Activated T-cell treated with anti-CD3 and anti-CD28 coated beads, Interleukin-2, amount 50 U/mL, for 72 hours (primary cell): ENCODE measurements at places on chromosomes 2 and 18. TPM values are rescaled to one million over a fixed set of nuclear protein-coding genes. Genes with fewer than 3 reads are reported as not detected.

The GPC1 gene
- 3.6 TPM for total RNA-seq

GRCh38 chr2:230455005-230455684 lies 39.1 kb downstream of the SP100 start:
- H3K4me1 ChIP-seq = peaks cover 61% of the 10 kb centered on the region
- H3K27me3 ChIP-seq = no peaks in the 10 kb centered on the region
- peak overlapping the region; percentile 83 for H3K27ac ChIP-seq
- peaks cover 42% of the 10 kb centered on the region for H3K36me3 ChIP-seq
- no peak for DNase-seq

DNA sequence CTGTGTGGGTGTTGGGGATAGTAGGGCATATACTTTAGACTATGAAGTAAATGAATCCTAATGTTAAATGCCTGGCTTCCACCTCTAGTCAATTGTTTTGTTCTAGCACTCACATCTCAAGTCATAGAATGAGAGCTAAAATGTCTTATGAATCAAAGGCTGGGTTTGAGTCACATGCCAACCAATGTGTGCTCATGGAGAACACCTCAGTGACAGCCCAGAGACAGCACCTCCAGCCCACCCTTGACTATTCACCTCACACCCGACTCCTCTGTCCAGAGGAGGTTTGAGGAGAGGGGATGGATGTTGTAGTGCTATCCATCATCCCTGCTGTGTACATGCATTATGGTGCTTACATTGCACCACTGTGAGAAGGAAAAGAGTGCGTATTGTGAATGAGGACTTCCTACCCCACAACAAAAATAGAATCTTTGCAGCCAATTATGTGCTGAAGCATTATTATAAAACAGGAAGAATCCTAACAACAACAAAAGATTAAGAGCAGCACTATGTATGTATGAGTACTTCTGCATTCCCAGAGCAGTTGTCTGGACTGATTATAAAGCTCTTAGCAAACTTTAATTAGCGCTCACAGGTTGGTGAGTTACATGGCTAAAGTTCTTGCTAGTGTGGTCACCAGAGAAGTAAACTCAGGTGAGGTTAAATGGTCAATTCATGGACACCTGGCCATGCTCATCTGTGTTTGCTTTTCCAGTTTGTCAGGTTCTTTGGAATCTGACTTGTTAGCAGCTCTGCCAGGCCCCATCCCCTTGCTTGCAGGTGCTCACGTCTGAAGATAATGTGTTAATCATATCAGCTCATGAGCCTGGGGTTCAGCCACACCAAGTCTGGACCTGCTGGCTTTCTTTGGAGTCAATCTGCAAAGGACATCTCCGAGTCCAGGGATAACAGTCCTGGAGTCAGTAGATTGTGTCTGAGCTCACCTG lies 55.3 kb upstream of the NABP1 start:
- H3K4me3 ChIP-seq = no peak overlapping the region
- H3K27ac ChIP-seq = peak overlapping the region; percentile 47
- H3K4me1 ChIP-seq = peaks cover 76% of the 10 kb centered on the region
- peaks cover 4% of the 10 kb centered on the region for H3K36me3 ChIP-seq
- no peaks in the 10 kb centered on the region for H3K27me3 ChIP-seq

The MC4R gene
- total RNA-seq = not detected

The RABL2A gene
- total RNA-seq = 12.2 TPM

The NR4A2 gene
- 27.5 TPM for total RNA-seq

DNA sequence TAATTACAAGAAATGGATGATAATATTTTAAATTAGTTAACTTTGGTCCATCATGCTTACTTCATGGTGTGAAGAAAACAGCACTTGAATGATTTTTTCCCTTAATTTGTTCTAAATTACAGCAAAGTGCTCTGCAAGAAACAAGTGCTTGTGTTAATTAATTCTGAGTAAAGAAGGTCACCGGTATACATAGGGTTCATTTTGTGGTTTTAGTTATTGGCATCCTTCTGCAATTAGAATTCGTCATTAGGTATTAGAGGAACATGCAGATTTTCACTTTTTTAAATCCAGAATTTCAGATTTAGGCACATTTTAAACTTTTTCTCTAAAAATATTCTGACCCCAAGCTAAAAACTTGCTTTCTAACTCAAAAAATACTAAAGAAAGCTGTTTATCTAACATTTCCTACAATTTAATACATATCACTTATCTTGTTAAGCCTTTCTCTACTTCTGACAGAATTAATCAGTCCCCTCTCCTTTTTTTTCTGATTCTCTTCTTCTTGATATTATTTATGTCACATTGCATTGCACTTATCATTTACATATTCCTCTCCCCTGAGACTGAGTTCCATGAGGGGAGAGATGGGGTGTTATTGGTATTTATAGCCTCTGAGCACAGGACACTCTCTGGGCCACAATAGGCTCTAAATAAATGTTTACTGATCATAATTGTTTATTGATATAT lies 129.2 kb downstream of the PLA2R1 start:
- H3K4me3 ChIP-seq = no peak overlapping the region
- no peak overlapping the region for H3K27ac ChIP-seq
- DNase-seq = no peak
- peaks cover 4% of the 10 kb centered on the region for H3K36me3 ChIP-seq
- peaks cover 6% of the 10 kb centered on the region for H3K27me3 ChIP-seq

GRCh38 chr2:119485336-119486110 lies 38.8 kb downstream of the SCTR start:
- H3K27ac ChIP-seq = no peak overlapping the region
- H3K27me3 ChIP-seq = no peaks in the 10 kb centered on the region
- H3K4me1 ChIP-seq = no peaks in the 10 kb centered on the region
- no peak overlapping the region for H3K4me3 ChIP-seq
- no peak for DNase-seq
- H3K36me3 ChIP-seq = no peaks in the 10 kb centered on the region

DNA sequence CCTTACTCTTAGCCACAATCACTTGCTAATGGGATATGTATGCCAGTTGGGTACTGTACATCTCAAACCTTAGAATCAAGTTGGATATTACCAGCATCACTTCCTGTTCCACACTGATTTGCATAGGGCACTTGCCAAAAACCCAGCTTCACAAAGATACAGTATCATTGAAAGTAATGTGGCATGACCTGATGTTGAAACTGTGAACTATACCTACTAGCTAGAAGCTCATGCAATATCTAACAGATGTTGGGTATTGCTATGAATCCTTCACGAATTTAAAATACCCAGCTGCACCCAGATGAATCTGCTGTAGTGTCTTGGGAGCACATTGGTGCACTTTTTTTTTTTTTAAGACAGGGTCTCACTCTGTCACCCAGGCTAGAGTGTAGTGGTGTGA lies 6.5 kb upstream of the STAMBP start:
- no peaks in the 10 kb centered on the region for H3K36me3 ChIP-seq
- peaks cover 42% of the 10 kb centered on the region for H3K4me1 ChIP-seq
- DNase-seq = no peak
- peak overlapping the region; percentile 73 for H3K4me3 ChIP-seq
- peaks cover 22% of the 10 kb centered on the region for H3K27me3 ChIP-seq

The ARL5A gene
- 38.4 TPM for total RNA-seq

GRCh38 chr2:232296776-232297525 lies 81.6 kb upstream of the ALPP start:
- H3K36me3 ChIP-seq = peaks cover 4% of the 10 kb centered on the region
- no peak overlapping the region for H3K4me3 ChIP-seq
- peaks cover 27% of the 10 kb centered on the region for H3K4me1 ChIP-seq
- no peak for DNase-seq

DNA sequence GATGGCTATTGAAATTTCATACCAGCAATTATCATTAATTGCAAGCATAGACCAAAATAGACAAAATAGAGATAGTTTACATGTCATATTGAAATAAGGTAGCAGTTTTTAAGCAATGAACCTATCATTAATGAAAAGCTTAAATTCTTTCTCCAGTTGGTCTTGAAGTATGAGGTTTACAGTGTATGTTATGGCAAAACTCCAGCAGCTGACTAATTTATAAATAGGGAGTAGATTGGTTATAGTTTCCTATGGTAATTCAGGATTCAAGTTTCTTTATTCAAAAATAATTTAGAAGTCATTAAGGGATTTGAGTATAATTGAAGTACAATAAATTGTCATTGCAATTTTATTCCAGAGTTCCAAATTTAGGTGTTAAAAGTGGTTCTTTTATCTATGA lies 69.6 kb upstream of the COL5A2 start:
- H3K4me3 ChIP-seq = no peak overlapping the region
- H3K27ac ChIP-seq = no peak overlapping the region
- H3K36me3 ChIP-seq = peaks cover 4% of the 10 kb centered on the region
- peaks cover 6% of the 10 kb centered on the region for H3K4me1 ChIP-seq

DNA sequence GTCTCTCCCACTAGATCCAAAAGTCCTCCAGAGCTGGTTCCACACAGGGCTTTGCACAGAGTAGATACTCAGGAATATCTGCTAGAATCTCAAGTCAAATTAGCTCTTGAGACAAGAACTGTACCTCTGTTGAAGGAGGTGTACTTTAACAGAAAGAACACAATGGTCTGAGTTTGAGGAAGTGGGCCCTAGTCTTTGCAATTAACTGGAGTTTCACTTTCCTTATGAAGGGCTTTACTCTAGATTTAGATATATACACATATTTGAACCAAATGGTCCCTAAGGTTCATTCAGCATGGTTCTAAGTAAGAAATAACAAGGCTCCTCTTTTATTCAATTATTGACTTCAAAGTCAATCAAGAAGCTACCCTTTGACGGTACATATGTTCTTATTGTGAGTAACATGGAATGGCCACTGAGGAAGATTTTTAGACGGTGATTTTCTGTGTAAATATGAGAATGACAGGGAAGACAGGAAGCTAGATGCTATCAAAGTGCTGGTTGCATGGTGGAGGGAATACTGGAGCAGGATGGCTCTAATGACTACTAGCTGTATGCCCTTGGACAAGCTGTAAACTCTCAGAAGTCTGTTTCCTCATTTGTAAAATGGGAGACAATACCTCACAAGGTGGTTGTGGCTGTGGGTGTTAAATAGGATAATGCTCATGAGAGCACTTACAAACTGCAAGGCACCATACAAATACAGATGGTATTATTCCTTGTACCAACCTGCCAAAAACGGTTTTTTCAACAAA lies 73.5 kb upstream of the SERTAD2 start:
- no peaks in the 10 kb centered on the region for H3K36me3 ChIP-seq
- DNase-seq = no peak
- no peaks in the 10 kb centered on the region for H3K27me3 ChIP-seq
- H3K4me1 ChIP-seq = peaks cover 73% of the 10 kb centered on the region

DNA sequence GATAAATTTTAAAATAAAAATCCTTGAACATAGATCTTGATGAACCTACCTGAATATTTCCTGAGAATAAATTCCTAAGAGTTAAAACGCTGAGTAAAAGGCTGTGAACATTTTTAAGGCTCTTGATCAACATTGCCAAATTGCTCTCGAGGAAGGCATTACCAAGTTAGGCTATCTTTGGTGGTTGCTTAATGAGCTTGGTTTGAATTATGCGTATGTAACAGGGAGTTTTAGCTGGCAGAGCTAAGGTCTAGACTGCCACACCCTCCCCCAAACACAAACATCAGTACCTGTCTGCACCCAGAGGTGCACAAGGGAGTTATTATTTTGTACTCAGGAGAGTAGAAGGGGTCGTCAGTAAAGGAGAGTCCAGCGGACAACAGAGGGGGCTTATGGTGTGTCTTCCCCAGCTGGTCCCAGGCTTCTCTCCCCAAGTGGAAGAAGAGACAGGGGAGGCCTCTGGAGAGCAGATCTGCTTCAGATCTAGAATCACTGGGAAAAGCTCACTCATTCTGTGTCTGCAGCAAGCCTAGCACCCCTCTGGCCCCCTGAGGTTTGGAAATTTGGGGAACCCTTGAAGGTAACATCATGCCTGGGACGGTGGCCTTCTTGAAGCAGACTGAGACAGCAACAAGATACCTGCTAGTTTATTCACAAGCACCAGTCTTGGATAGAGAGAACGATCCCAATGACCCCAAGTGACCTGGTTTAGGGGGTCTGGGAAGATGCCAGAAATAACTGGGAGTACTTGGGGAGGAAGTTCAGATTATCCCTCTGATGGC lies 197.2 kb upstream of the ID2 start:
- peak overlapping the region; percentile 85 for H3K4me3 ChIP-seq
- peaks cover 82% of the 10 kb centered on the region for H3K4me1 ChIP-seq
- DNase-seq = no peak
- H3K27ac ChIP-seq = no peak overlapping the region
- H3K27me3 ChIP-seq = no peaks in the 10 kb centered on the region
- no peaks in the 10 kb centered on the region for H3K36me3 ChIP-seq

GRCh38 chr2:14557916-14558315 lies 74.6 kb upstream of the LRATD1 start:
- H3K27ac ChIP-seq = no peak overlapping the region
- no peaks in the 10 kb centered on the region for H3K36me3 ChIP-seq
- H3K4me3 ChIP-seq = no peak overlapping the region
- no peak for DNase-seq

DNA sequence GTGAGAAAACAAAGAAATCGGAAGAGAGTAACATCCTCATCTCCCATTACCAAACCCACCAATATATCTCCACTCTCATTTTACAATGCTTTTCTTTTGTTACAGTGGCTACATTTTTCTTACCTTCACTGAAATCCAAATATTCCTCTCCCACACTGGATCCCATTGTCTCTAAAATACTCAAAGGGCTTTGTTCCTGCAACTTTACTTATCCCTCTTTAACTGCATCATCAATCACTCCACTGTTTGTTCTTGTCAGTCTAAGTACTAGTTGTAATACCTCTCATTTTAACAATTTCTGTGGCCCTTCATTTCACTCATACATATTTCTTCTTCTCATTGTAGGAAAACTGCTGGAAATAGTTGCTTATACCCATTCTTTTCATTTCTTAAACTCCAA lies 464.2 kb upstream of the PIK3C3 start:
- no peaks in the 10 kb centered on the region for H3K27me3 ChIP-seq
- no peak overlapping the region for H3K27ac ChIP-seq
- H3K36me3 ChIP-seq = no peaks in the 10 kb centered on the region
- no peaks in the 10 kb centered on the region for H3K4me1 ChIP-seq
- no peak for DNase-seq

GRCh38 chr2:107025869-107026380 lies 140.0 kb upstream of the ST6GAL2 start:
- H3K27me3 ChIP-seq = no peaks in the 10 kb centered on the region
- H3K4me3 ChIP-seq = no peak overlapping the region
- H3K36me3 ChIP-seq = no peaks in the 10 kb centered on the region
- H3K4me1 ChIP-seq = no peaks in the 10 kb centered on the region
- DNase-seq = no peak
- no peak overlapping the region for H3K27ac ChIP-seq

DNA sequence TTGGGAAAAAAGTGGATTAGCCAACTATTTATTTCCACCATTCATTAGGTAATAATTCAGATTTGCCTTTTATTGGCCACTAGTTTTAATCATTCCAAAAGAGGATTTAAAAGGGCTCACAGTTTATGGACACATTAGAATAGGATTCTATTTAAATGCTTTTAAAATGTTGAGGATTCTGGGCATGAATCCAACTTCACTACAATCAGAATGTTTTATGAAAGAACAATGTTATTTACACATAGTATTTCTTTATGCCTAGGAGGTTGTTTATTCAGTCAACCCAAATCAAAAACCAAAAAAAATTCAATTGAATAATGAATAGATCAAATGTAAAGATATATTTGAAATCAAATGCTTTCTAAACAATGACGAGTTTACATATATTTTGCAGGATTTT lies 232.2 kb downstream of the GULP1 start:
- peaks cover 19% of the 10 kb centered on the region for H3K27me3 ChIP-seq
- no peaks in the 10 kb centered on the region for H3K36me3 ChIP-seq
- no peaks in the 10 kb centered on the region for H3K4me1 ChIP-seq
- no peak overlapping the region for H3K4me3 ChIP-seq
